ENCODE measurements at places on chromosomes 3 and 15. TPM values are rescaled to one million over a fixed set of nuclear protein-coding genes. Genes with fewer than 3 reads are reported as not detected.

The HYKK gene
- 1.3 TPM for total RNA-seq

The TNIK gene
- 30.8 TPM for total RNA-seq

The LYZL4 gene
- not detected for total RNA-seq

The TEX264 gene
- total RNA-seq, result 50.0 TPM

The PSMD6 gene
- 71.2 TPM for total RNA-seq

The MST1R gene
- 1.0 TPM for total RNA-seq

The STRA6 gene
- not detected for total RNA-seq

The CPN2 gene
- not detected for total RNA-seq

Measured in bladder microvascular endothelial cell (primary cell).